ENCODE measurements at places on chromosomes 4 and X. TPM values are rescaled to one million over a fixed set of nuclear protein-coding genes. Genes with fewer than 3 reads are reported as not detected.
A peak's percentile ranks its signal among the peaks of the same experiment; 100 is the strongest.

DNA sequence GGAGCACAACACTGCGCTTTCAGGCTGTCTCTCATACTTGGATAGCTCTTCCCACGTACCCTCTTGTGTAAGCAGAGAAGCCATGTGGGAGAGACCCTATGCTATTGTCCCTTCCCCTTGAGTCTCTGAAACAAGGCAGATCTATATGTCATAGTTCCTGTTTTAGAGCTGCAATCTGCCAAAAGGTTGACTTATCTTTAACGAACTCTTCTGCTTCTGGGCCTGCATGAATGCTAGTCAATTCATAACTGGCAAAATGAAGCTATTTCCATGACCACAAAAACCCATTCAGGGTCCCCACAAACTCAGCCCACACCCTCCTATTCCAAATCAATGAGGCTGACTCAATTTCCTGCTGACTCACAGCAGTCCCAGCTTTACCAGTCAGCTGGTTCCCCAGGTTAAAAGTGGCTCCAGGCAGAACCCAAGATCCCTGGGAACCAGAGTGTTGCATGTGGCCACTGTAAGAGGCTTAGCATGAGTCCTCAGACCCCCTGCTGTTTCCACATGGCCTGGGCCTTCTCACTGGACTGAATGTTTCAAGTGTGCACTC, 25.3 kb upstream of the SOD3 start:
- DNase-seq, result no peak
- H3K4me1 ChIP-seq, result no peaks in the 10 kb centered on the region
- H3K27ac ChIP-seq, result no peak overlapping the region
- H3K27me3 ChIP-seq, result no peaks in the 10 kb centered on the region
- no peaks in the 10 kb centered on the region for H3K36me3 ChIP-seq

DNA sequence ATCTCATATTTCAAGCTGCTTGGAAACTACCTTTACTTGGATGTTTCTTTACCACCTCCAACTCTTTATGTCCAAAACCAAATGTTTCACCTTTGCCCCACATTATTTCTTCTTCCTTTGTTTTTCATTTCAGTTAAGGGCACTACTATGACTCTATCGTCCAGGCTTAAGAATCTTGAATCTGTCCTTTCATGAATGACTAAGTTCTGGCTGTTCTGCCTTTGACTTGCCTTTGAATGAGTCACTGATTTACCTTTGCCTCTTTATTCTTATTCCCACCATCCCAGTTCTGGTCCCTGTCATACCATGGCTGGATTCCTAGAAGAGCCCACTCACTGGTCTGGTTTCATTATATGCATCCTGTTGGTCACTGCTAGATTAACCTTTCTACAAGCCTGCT, 30.6 kb upstream of the PLAC1 start:
- no peaks in the 10 kb centered on the region for H3K27me3 ChIP-seq
- H3K4me1 ChIP-seq, result no peaks in the 10 kb centered on the region
- no peak overlapping the region for H3K4me3 ChIP-seq
- no peak overlapping the region for H3K27ac ChIP-seq
- no peak for DNase-seq
- H3K36me3 ChIP-seq, result no peaks in the 10 kb centered on the region

- H3K36me3 ChIP-seq, result no peaks in the 10 kb centered on the region
- H3K27me3 ChIP-seq, result no peaks in the 10 kb centered on the region
- no peaks in the 10 kb centered on the region for H3K4me1 ChIP-seq
- H3K27ac ChIP-seq, result no peak overlapping the region
- no peak overlapping the region for H3K4me3 ChIP-seq
- no peak for DNase-seq
These were observed 192.2 kb upstream of the TLL1 start for GRCh38 chr4:165680821-165681220.

GRCh38 chrX:14802943-14803710, 69.7 kb downstream of the FANCB start:
- no peaks in the 10 kb centered on the region for H3K36me3 ChIP-seq
- no peak for DNase-seq
- H3K27ac ChIP-seq, result no peak overlapping the region
- H3K4me3 ChIP-seq, result no peak overlapping the region
- no peaks in the 10 kb centered on the region for H3K4me1 ChIP-seq

- no peaks in the 10 kb centered on the region for H3K36me3 ChIP-seq
- no peak overlapping the region for H3K4me3 ChIP-seq
- no peak for DNase-seq
- H3K27me3 ChIP-seq, result no peaks in the 10 kb centered on the region
- no peak overlapping the region for H3K27ac ChIP-seq
These were observed 390.0 kb upstream of the NWD2 start for GRCh38 chr4:36854554-36854953.

DNA sequence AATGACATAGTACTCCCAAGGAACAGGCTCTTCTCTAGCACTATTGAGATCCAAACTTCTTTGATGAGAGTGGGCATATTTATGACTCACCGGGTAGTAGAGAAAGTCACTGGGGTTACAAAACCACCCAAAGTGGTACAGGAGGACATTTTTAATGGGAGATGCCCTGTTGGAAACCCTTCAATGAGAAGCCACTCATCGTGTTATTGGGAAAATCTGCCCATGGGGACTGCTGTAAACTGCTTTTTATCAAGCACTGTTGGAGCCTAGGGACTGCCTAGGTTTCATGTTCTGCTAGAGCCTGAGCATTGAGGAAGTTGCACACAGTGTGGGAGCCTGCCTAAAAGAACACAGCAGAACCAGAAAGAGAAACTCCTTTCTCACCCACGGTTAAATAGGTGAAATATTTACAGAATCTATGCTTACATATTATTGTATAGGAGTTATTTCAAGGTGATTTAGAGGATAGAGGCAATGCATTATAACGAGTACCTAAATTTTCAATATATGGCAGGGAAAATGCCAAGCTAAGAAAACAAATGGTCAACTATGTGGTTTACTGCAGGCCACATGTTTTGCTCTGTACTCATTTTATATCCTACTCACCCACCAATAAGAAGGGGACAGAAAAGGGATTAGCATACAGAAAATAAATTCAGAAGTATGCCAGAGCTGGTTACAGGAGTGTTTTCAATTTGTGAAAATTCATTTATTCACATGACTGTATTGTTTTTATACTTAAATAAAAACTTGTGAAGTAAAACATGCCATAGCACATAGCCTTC, 559.1 kb downstream of the FSTL5 start:
- no peaks in the 10 kb centered on the region for H3K27me3 ChIP-seq
- DNase-seq, result no peak
- no peaks in the 10 kb centered on the region for H3K4me1 ChIP-seq
- H3K4me3 ChIP-seq, result no peak overlapping the region
- H3K36me3 ChIP-seq, result no peaks in the 10 kb centered on the region
- H3K27ac ChIP-seq, result no peak overlapping the region

GRCh38 chr4:123209436-123209835, 187.2 kb upstream of the SPRY1 start:
- DNase-seq, result no peak
- no peaks in the 10 kb centered on the region for H3K27me3 ChIP-seq
- no peaks in the 10 kb centered on the region for H3K36me3 ChIP-seq
- no peak overlapping the region for H3K27ac ChIP-seq
- no peaks in the 10 kb centered on the region for H3K4me1 ChIP-seq

DNA sequence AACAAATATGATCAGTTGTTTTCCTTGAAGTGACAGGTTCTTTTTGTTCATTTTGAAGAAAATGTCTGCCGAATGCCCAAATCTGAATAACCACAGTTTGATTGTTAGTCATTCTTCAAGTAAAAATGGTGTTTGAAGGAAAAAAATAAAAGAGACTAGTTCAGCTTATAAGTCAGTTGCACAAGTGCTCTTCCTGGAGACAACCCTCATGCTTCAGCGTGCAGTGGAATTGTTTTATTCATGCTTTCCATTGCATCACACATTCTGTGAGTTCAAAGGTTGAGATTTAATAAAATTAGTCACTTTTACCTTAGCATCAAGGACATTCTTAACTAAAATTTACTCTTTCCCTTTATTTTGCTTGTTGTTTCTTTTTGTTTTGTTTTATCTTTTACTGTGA, 404.9 kb downstream of the ZNF674 start:
- no peak overlapping the region for H3K27ac ChIP-seq
- H3K27me3 ChIP-seq, result no peaks in the 10 kb centered on the region
- no peaks in the 10 kb centered on the region for H3K36me3 ChIP-seq

GRCh38 chr4:48585401-48585800, 95.3 kb downstream of the ZAR1 start:
- H3K4me3 ChIP-seq, result no peak overlapping the region
- no peak overlapping the region for H3K27ac ChIP-seq
- no peaks in the 10 kb centered on the region for H3K27me3 ChIP-seq
- H3K4me1 ChIP-seq, result no peaks in the 10 kb centered on the region

DNA sequence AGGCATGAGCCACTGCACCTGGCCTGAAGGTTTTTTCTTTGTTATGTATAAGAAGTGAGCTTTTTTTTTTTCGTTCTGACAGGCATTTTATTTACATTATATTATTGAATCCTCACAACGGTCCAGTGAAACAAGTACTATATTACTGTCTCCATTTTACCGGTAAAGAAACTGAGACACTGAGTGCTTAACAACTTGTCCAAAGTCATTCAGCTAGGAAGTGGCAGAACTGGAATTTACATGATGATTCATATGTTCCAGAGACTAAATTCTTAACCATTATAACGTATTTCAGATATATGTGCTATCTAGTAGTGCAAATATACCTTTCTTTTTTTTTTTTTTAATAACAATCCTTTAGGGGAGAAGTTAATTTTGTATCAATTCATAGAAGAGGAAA, 18.4 kb upstream of the SLC6A14 start:
- no peaks in the 10 kb centered on the region for H3K36me3 ChIP-seq
- H3K4me1 ChIP-seq, result no peaks in the 10 kb centered on the region
- H3K4me3 ChIP-seq, result no peak overlapping the region
- no peak overlapping the region for H3K27ac ChIP-seq
- no peak for DNase-seq

- H3K36me3 ChIP-seq, result no peaks in the 10 kb centered on the region
- DNase-seq, result no peak
- no peaks in the 10 kb centered on the region for H3K4me1 ChIP-seq
- H3K27me3 ChIP-seq, result no peaks in the 10 kb centered on the region
- no peak overlapping the region for H3K4me3 ChIP-seq
These were observed 296.0 kb upstream of the SFRP2 start for GRCh38 chr4:154084864-154085263.

DNA sequence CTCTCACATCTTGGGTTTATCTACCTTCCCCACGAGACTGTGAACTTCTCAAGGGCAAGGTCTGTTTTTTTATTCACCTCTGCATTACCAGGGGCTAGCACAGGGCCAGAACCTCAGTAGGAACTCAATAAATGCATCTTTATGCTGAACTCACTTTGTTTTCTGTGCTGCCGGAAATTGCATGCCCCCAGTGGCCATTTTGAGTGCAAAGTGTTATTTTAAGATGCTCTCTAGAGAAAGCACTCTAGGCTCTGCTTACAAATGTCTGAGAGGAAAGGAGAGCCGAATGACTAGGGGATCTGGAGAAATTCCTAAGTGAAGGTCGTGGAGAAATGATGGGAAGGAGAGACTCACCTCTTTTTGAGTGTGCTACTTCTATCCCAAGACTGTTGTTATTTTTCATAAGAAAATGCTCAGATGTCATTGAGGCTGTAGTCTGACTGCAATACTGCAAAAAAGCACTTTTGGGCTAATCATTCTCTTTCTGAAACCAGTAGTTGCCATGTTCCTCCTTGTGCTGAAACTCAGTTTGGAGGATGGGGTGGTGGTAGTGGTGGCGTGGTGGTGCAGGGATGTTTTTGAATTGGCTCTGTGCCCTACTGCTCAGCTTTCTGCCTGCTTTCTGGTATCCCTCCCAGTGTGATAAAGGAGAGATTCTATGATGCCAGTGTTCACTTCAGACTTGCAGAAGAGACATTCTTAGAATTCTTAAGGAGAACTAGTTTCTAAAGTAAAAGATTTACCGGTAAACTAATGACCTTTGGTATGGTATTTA, 41.3 kb downstream of the DOCK11 start:
- no peaks in the 10 kb centered on the region for H3K36me3 ChIP-seq
- peak; percentile 45 for DNase-seq
- peak overlapping the region; percentile 48 for H3K27ac ChIP-seq
- H3K4me3 ChIP-seq, result no peak overlapping the region

- H3K36me3 ChIP-seq, result no peaks in the 10 kb centered on the region
- no peak overlapping the region for H3K27ac ChIP-seq
- H3K4me1 ChIP-seq, result no peaks in the 10 kb centered on the region
- no peaks in the 10 kb centered on the region for H3K27me3 ChIP-seq
- DNase-seq, result no peak
These were observed 78.3 kb upstream of the ATXN3L start for GRCh38 chrX:13397878-13398818.

DNA sequence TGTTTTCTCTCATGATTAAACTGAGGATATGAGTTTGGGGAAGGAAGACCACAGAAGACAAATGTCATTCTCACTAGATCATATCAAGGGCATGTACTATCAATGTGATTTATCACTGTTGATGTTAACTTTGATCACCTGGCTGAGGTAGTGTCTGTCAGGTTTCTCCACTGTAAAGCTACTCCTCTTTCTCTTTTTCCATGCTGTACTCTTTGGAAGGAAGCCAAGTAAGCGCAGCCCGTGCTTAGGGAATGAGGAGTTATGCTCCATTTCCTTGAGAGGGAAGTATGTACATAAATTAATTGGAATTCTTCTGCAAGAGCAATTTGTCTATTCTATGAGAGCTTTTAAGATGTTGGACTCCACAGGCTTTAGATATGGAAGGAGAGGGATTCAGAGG, 4.0 kb upstream of the KANTR start:
- H3K4me1 ChIP-seq, result peaks cover 16% of the 10 kb centered on the region
- H3K27me3 ChIP-seq, result no peaks in the 10 kb centered on the region
- no peak overlapping the region for H3K27ac ChIP-seq
- no peak for DNase-seq
- H3K36me3 ChIP-seq, result peaks cover 11% of the 10 kb centered on the region

DNA sequence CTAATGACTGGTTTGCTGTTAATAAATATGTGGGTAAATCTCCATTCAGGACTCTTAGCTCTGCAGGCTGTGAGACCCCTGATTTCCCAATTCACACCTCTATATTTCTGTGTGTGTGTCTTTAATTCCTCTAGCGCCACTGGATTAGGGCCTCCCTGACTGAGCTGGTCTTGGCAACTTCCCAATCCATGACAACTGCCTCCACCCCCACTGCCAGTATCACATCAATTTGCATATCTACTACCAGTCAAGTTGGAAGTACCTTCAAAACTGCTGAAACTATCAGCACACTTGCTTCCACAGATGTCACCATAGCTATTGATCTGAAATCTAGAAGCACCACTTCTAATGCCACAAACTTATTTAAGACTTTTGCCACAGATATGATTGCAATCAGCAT, 27.6 kb downstream of the OPRPN start:
- no peaks in the 10 kb centered on the region for H3K36me3 ChIP-seq
- no peak overlapping the region for H3K4me3 ChIP-seq
- no peak for DNase-seq
- no peak overlapping the region for H3K27ac ChIP-seq
- no peaks in the 10 kb centered on the region for H3K4me1 ChIP-seq

ZNF157 gene
- total RNA-seq, result 0.87 TPM

PRSS12 gene
- total RNA-seq, result not detected

ANOS1 gene
- total RNA-seq, result 0.14 TPM

ITM2A gene
- 169 TPM for total RNA-seq

TMSB15C gene
- total RNA-seq, result 2.8 TPM

CXorf51A gene
- total RNA-seq, result not detected

RTL9 gene
- not detected for total RNA-seq

MAGEC3 gene
- total RNA-seq, result not detected

All from CD4-positive, alpha-beta memory T cell (primary cell).